H7 (cell line): ENCODE measurements at places on chromosomes 4 and X.

- DNase-seq, result no peak
Measured at GRCh38 chr4:183675625-183676024, 16.5 kb downstream of the TRAPPC11 start.

- no peak for DNase-seq
Measured at GRCh38 chrX:80021621-80022020, 7.1 kb downstream of the TBX22 start.

GRCh38 chrX:153974003-153974725 lies 1.6 kb downstream of the TMEM187 start:
- DNase-seq, result no peak

GRCh38 chr4:182619660-182620059 lies 297.5 kb downstream of the DCTD start:
- DNase-seq, result no peak

- DNase-seq, result no peak
Measured at GRCh38 chr4:112793033-112793432, 156.1 kb downstream of the LARP7 start.

- DNase-seq, result no peak
Measured at GRCh38 chrX:19616959-19617358, 101.7 kb upstream of the MAP3K15 start.

GRCh38 chrX:30504309-30504708 lies 73.3 kb downstream of the TASL start:
- no peak for DNase-seq

DNA sequence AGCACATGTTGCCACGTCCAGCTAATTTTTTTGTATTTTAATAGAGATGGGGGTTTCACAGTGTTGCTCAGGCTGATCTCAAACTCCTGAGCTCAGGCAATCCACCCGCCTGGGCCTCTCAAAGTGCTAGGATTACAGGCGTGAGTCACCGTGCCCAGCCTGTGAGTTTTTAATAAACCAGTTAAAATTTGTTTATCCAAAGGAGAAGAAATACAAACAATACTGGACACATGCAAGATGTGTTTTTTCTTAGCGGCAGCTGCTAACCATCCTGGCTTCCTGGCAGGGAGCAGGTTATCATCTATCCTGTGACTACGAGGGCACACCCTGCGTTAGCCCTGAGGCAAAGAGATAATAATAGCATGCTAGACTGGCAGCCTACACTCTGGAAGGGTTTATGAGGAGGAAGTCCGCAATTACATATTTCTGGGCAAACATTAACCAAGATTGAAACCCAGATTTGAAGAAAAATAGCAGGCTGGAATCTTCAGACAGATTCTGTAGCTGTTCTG lies 191.4 kb downstream of the SPRY1 start:
- DNase-seq, result no peak
